ENCODE measurements at places on chromosomes 1 and 21.
A peak's percentile ranks its signal among the peaks of the same experiment; 100 is the strongest.

GRCh38 chr1:153337980-153338853, 10.4 kb downstream of the PGLYRP4 start:
- H3K36me3 ChIP-seq, result no peaks in the 10 kb centered on the region
- H3K4me1 ChIP-seq, result no peaks in the 10 kb centered on the region
- H3K27me3 ChIP-seq, result peaks cover 6% of the 10 kb centered on the region
- no peak for DNase-seq
- H3K27ac ChIP-seq, result no peak overlapping the region

- H3K4me1 ChIP-seq, result no peaks in the 10 kb centered on the region
- H3K4me3 ChIP-seq, result no peak overlapping the region
- no peak for DNase-seq
- H3K36me3 ChIP-seq, result no peaks in the 10 kb centered on the region
These were observed 352.0 kb downstream of the HHIPL2 start for GRCh38 chr1:222195857-222196256.

DNA sequence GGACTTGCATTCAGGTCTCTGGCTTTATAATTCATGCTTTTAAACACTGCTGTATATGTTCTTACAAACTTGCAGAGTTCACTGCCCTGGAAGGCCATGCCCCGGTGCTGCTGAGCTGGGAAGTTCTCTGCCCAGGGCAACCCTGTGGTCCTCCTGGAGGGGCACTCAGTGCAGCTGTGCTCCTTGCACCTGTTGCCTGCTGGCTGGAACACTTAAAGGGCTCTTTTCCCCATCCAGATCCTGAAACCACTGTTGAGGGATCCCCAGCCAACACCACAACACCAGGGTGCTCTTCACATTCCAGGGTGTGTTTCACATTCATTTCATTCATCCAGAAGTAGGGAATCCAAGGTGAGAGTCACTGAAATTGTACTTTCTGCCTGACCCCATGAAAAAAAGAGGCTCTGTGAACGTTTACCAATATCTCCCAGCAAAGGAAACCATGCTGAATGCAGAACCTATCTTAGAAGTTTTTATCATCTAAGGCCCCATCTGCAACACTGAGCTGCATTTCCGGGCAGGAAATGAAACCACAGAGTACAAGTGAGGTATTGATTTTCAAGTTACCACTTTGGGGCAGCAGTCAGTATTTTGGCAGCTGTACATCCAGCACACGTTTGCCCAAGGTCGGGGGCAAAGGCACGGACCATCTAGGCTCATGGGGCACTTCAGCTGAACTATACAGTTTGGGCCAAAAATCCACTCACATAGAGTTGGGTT, 16.4 kb upstream of the KIAA0040 start:
- H3K27ac ChIP-seq, result no peak overlapping the region
- no peaks in the 10 kb centered on the region for H3K4me1 ChIP-seq
- H3K27me3 ChIP-seq, result peaks cover 2% of the 10 kb centered on the region
- DNase-seq, result no peak
- no peak overlapping the region for H3K4me3 ChIP-seq

DNA sequence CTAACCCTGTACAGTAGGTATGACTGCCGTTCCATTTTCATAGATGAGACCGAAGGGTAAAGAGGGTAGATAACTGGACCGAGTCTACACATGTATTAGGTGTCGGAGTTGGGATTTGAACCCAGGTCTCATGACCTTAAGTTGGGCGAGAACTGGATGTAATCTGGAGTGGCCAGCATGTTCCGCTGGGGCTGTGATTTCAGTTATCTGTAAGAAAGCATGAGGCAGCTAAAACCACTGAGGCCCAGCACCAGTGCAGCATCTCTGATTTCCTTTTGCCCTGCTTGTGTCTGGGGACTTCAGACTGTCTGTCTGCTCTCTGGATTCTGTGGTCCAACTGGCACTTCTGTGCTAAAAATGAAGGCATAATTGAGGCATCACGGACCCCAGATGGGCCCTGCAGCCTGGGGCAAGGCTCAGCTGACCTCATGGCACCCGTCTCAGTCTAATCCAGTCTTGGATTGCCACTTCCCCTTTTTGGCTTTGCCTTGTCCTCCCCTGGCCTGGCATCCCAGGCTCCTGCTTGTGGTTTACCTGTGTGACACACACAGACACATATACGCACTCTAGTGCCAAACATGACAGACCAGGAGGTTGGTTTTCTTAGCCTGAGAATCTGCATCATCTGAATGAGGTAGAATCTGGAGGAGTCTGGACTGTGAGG, 180.2 kb downstream of the KIF26B start:
- no peak overlapping the region for H3K4me3 ChIP-seq
- H3K27me3 ChIP-seq, result no peaks in the 10 kb centered on the region
- no peaks in the 10 kb centered on the region for H3K36me3 ChIP-seq
- H3K27ac ChIP-seq, result no peak overlapping the region

- no peak for DNase-seq
- peak overlapping the region; percentile 60 for H3K4me3 ChIP-seq
- H3K36me3 ChIP-seq, result no peaks in the 10 kb centered on the region
- no peak overlapping the region for H3K27ac ChIP-seq
These were observed 2.1 kb downstream of the KIF26B start for GRCh38 chr1:245156736-245157505.
